ENCODE measurements at places on chromosomes 3 and 15. TPM values are rescaled to one million over a fixed set of nuclear protein-coding genes. Genes with fewer than 3 reads are reported as not detected.

Gene STAB1
- total RNA-seq: 0.05 TPM

- DNase-seq: no peak
Measured at GRCh38 chr3:99537416-99537815, 101.0 kb upstream of the COL8A1 start.

Gene SEMA6D
- total RNA-seq: not detected

- DNase-seq: no peak
Measured at GRCh38 chr3:117548600-117548999, 839.0 kb downstream of the TUSC7 start.

- no peak for DNase-seq
Measured at GRCh38 chr3:40617084-40617483, 92.3 kb downstream of the ZNF621 start.

- no peak for DNase-seq
Measured at GRCh38 chr15:100042558-100042957, 299.2 kb downstream of the ADAMTS17 start.

Gene NDN
- 4.7 TPM for total RNA-seq

DNA sequence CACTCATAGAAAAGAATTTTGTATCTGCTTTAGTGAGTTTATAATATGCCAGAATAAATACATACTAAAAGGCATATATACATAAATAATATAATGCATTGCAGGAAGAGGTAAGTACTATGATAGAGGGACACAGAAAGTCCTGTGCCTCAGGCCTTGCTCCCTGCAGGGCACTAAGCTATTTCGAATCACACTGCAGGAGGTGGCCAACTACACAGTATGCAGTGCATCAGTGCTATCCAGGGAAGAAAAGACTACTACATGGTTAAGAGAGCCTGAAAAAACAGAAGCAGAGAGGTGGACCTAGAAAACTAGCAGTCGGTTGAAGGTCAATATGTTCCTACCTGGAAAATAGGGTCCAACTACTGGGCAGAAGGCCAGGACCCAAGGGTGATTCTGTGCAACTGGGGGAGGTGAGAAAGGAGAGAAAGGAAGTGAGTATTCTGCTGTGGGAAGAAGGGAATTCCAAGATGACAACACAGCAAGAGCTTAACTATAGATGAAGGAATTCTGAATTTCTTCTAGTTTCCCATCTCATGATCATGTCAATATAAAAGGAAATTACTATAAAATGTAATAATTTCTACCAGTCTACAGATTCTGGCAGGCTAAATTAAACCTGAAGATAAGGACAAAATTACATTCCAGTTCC, 218.0 kb downstream of the ZBTB20 start:
- no peak for DNase-seq

DNA sequence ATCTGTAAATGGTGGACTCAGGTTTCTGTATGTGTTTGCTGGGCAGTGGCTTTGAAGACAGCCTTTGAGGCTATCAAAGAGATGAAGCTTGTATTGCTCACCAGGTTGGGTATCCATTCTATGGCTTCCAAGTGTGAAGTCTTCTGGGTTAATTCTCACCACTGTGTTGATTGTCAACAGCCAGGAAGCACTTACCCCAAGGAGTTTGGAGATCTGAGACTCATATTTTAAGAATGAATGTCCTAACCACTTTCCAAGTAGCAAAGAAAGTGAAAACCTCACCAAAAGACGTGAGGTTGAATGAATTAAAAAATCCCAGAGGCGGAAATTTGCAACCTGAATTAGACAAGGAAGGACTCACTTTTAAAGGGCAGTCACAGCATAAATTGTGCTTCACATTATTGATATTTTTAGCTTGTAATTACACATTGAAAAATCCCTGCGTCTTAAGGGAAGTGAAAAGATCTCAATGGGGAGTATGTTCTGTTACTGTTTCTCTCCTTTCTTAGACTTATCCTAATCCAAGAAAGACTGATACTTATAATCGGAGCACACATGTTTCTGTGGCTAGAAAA, 304.0 kb upstream of the TPRG1 start:
- no peak for DNase-seq

DNA sequence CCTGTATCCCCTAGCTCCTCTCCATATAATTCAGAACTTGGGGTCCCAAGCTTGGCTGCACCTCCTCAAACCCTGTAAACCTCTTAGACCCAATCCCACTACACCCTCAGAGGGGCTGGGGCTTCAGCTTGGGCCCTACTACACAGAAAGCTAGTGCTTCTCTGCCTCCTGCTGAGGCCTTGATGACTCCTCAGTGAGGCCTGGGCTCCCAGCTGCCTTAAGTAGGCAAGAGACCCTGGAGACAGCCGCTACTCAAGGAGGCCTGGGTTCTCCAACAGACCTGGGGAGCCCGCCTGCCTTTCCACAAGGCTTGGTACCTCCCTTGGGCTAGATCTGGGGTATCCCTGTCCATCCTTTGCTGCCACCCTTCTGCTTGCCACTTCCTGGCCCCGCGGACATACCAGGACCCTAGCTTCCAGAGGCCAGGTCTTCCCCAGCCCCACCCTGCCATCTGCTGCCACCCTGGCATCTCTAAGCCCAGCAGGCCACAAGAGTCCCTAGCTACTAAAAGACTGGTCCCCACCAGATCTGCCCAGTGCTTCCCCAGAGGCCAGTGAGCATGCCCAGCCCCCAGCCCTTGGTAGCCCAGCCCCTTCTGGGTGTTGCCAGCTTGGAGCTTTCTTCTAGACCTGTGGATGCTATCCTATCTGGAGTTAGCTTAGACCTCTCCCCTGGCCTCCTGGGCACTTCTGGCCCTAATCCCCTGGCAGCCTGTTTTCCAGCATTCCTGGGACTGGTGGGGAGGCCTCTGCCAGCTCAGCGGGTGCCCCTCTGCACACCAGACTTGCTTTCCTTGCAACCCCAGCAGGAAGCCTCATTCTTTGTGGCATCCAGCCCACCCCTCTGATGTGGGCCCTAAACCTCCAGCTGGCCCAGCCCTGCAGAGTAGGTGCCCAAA, 13.7 kb downstream of the C15orf39 start:
- no peak for DNase-seq

Gene TBC1D5
- total RNA-seq: 51.2 TPM

Gene CSTA
- not detected for total RNA-seq

Gene GPR27
- total RNA-seq: 0.40 TPM

GRCh38 chr3:86793786-86794185, 197.2 kb downstream of the VGLL3 start:
- no peak for DNase-seq

All from activated CD8-positive, alpha-beta T cell treated with anti-CD3 and anti-CD28 coated beads, Interleukin-2, amount 10 ng/mL, durations not matched to agents 7 days and 5 days (primary cell).